ENCODE measurements at places on chromosomes 1 and 21.
A peak's percentile ranks its signal among the peaks of the same experiment; 100 is the strongest.

GRCh38 chr1:90007979-90008404, 13.1 kb downstream of the ZNF326 start:
- DNase-seq: no peak

DNA sequence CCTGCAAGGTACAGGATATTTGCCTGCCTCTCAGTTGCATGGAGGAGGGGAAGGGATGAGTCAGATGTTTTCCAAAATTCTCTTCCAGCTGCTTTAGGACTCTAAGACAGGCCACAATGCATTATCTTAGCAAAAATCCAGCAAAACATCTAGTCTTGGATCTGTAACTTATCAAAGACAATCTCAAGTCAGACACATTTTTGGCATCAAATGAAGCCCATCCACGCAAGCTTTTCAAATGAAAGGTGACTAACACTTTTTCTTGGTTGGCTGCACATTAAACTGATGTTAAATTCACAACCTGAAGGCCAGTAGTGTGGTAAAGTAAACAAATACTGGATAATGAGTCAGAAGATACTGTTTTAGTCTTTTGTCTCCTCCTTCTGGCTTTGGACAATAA, 21.3 kb downstream of the FAM78B start:
- DNase-seq: peak; percentile 19

- DNase-seq: no peak
Measured at GRCh38 chr1:235990330-235990795, 74.5 kb downstream of the NID1 start.

- DNase-seq: no peak
Measured at GRCh38 chr1:179126338-179127060, 44.6 kb downstream of the TOR3A start.

GRCh38 chr1:233240829-233241682, 54.5 kb downstream of the PCNX2 start:
- DNase-seq: no peak

GRCh38 chr1:67126111-67126746, 8.5 kb downstream of the C1orf141 start:
- no peak for DNase-seq

DNA sequence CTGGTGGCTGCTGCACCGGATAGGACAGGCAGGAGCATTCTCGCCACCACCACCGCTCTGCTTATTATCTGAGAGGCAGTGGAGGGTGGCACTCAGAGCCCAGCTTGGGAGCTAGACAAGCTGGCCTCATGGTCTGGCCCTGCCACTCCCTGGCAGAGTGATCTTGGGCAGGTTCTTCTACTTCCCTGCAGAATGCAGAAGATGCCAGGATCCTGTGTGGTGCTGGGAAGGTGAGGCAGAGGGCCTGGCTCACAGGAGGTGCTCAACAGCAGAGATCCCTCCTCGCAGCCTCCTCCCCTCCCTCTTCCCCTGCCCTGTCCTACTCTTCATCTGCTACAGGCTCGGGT, 60.4 kb downstream of the ARHGEF10L start:
- DNase-seq: no peak

GRCh38 chr1:40531381-40532061, at the start of gene ZNF684:
ZNF684 (plus strand) TSS chr1:40531637; CDS start chr1:40533167, 1,530 bp downstream.
- peak; percentile 91 for DNase-seq

DNA sequence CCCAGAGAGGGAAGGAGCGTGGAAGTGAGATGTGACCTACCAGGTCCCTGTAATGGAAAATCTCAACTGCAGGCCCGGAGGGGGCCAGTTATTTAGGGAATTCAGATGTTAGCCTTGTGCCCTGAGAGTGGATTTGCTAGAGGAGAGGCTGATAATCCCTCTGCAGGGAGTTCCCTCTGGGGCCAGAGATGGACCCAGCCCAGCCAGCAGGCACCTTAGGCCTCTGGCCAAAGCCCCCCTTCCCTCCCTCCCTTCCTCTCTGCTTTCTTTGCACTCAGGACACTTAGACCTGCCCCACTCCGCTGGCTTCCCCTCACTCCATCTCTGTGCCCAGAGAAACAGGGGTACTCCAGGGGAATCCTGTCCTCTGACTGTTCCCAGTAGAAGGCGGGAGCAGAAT, 1.5 kb upstream of the ATP1A2 start:
- no peak for DNase-seq

DNA sequence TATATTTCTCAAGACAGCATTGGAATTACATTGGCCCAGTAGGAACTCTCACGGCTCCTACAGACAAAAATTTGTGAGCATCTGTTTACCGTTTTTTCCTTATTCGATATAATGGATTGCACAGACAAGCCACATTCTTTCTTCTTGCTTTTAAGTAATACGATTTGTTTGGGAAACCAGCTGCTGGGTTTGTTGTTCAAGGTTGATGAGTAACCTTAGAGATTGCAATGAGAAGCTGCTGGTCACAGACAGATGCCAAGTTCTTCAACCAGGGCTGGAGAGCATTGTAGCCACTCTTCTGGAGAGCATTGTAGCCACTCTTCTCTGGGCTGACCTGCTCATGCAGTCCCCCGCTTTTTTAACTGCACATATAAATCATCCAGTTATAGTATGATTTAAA, 1.4 kb upstream of the MIA3 start:
- DNase-seq: no peak

- DNase-seq: no peak
Measured at GRCh38 chr1:49356594-49356993, 579.9 kb upstream of the BEND5 start.

GRCh38 chr21:43318841-43319781, 107.8 kb downstream of the SIK1 start:
- DNase-seq: no peak

- DNase-seq: no peak
Measured at GRCh38 chr1:170891872-170892271, 43.5 kb upstream of the MROH9 start.

DNA sequence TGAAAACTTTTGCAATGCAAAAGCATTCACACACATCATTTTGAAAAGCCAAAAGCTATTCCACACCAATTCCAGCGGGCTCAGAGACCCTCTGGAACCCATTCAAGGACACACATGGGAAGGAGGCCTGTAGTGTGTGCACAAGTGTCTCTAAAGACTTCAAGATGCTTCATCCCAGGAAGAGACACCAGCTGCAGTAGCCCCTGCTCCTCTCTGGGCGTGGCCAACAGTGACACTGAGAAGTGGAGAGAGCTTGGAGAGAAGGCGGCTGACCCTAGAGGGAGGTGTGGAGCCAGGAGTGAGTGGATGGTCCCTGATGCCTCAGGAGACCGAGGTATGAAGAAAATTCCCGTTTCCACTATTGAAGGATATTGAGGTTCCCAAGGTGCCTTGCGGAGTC, 14.9 kb upstream of the TNNI1 start:
- DNase-seq: no peak

- no peak for DNase-seq
Measured at GRCh38 chr1:94248956-94249688, 11.7 kb upstream of the ARHGAP29 start.

GRCh38 chr21:30962013-30962412, 76.3 kb downstream of the KRTAP19-8 start:
- DNase-seq: no peak

GRCh38 chr21:24280596-24280995, 1326.7 kb downstream of the MRPL39 start:
- DNase-seq: no peak

- no peak for DNase-seq
Measured at GRCh38 chr1:92838519-92838918, 6.7 kb downstream of the RPL5 start.

DNA sequence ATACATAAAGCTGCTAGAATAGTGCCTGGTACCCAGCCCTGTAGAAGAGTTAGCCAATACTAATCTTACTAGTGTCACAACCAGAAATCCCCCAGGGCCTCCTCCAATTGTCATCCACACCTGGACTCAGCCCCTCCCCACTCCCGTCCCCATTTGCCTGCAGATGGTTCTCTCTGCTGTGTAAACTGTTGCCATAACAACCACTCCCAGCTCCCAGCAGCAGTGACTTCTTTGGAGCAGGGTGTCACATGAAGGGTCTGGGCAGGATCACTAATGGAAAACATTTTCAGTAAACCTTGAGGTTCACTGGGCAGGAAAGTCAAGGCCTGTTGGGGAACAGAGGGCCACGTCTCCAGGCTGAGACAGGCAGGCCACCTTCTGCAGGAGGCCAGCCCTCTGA, 126.0 kb upstream of the IPO9 start:
- DNase-seq: no peak

DNA sequence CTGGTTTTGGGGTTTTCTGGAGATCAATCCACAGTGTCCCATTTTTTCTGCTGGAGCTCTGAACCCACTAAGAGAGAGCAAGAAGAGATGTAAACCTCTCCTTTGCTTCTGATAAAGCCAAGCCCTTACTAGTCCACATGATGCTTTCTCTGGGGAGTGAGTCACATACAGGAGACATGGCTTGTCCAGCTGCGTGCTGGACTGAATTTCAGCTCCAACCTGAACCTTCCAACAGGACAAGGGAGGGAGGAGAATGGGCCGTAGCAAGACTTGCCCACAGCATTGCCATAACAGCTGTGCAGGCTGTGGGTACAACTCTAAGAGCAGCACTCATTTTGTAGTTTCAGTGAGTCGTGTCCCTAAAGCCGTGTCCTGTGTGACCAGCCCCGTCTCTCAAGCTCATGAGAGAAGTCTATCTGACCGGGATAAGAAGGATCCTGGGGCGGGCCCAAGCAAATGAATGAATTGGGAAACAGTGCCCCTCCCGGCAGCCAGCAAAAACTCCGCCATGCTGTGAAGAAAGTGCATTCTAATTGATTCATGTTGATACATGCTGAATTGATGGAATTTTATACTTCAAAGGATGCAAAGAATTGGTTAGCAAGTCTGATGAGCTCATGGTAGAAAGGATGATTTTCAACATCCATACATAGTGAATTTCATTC, 195.2 kb downstream of the GABPA start:
- DNase-seq: no peak

GRCh38 chr1:86552376-86552775, 5.5 kb downstream of the CLCA4 start:
- DNase-seq: no peak

GRCh38 chr1:33367485-33368405, 46.8 kb upstream of the A3GALT2 start:
- no peak for DNase-seq

DNA sequence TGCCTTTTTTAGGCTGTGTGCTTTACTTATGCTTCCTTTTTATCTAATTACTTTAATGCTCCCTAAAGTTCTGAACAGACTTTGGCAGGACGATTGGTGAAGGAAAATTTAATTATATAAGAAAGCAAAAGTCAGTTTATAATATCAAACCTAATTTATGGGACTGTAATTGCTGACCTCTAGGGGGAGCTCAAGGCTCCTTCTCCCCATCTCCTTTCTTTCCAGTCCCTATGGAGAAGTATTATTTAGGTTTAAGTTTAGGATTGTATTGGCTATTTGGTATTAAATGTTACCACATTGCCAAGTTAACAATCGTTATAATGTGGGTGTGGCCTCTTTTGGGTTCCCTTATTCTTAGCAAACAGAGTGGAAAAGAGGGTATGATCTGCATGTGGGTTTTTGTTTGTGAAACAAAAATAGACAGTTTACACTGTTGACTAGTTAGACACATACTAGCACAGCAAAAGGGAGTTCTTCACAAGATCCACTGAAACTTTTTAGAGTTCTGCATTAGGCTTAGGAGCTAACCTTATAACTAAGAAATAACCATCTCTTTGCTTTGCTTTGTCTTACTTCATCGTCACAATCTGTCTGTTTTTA, 48.2 kb upstream of the TNFSF4 start:
- no peak for DNase-seq

- no peak for DNase-seq
Measured at GRCh38 chr1:45465277-45465676, 25.7 kb downstream of the TESK2 start.

GRCh38 chr1:78607334-78607927, 12.8 kb upstream of the IFI44L start:
- DNase-seq: no peak

DNA sequence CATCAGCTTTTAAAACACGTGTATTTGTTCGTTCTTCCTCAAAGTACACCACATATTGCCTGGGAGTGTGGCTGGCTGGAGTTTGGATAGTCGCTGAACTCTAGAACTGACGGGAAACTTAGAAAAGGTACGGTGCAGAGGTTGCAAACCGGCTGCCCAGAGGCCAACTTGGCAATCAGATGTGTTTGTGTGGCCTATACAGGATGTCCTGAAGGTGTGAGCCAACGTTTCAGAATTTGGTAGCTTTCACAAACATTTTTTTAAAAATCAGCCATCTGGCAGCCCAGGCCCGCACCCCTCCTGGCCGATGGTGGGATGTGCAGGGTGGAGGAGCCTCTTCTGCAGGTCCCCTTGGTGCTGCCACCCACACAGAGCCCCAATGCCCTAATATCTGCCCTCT, 73.6 kb upstream of the SLC25A33 start:
- DNase-seq: no peak

- DNase-seq: no peak
Measured at GRCh38 chr1:58244872-58245271, 301.7 kb downstream of the OMA1 start.

- no peak for DNase-seq
Measured at GRCh38 chr1:232463225-232463624, 166.7 kb downstream of the SIPA1L2 start.

DNA sequence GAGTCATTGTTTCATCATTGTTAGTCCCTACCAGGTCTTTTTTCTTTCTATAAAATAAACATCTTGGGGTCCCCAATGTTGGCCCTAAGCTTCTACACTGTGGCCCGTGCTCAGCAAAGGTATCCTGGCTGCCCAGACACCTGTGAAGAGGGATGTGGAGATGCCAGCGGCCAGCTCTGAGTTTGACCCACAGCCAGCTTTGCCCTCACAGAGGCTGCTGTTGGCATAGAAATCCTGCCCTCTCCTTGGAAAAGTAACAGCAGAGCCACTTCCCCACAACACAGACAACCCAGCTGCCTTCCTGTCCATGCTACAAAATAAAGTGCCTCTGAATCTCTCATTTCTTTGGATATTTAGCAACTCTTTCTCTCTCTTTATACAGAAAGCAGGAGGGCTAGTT, 6.0 kb downstream of the TRIM62 start:
- no peak for DNase-seq

DNA sequence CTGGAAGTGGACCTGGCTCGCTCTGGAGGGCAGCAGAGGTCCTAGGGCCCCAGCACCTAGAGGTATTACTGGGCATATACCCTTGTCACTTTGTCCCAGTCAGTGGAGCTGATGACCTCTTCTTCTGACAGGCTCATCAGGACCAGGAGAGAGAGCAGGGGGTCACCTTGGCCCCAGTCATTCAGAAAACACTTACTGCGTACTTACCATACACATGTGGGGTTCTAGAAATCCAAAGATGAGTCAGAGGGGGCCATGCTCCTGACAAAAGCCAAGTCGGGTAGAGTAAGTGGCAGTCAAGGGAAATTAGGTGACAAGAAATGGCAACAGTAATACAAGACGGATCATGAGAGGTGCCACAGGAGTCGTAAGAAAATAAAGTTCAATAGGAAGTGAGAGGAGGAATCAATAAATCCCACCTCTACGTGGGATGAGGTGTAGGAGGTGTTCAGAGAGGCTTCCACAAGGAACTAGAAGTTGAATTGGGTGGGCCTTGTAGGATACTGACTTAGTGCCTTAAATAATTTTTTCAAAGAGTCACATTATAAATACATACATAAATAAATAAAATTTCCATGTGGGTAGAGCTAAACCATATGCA, 6.8 kb downstream of the KCNC4 start:
- no peak for DNase-seq
